ENCODE measurements at places on chromosomes 13 and 19.

GRCh38 chr19:27859689-27860088 is 1353.3 kb downstream of the UQCRFS1 start:
- DNase-seq = no peak

DNA sequence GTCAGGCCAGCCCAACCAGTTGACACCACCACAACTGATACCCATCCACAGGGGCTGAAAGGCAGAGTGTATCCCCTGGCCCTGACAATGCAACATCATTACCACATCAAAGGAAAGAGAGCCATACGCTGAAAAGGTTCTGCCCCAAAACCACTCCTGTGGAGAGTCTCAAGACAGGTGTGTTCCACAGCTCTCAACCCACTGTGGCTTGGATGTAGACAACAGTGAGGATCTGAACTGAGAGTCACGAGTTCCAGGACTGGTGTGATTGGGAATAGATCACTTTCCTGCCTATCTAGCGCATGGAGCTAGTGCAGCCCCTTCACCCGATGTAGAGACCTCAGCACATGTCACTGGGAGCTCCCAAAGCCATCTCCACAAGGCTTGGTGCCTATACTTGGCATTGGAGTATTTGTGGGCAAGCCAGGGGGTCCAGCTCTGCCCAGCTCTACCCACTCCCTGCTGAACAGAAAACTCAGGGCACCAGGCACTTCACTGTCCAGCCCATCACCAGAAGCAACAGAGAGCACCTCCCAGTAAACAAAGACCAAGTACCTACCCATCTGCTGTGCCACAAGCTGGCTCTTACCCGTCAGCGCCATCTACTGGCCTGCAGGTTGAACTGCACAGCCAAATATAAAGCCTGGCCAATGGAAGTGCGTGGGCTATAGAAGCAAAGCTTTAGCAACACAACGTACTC is 579.5 kb downstream of the UQCRFS1 start:
- peak; percentile 23 for DNase-seq

GRCh38 chr19:47013041-47013517 is 6.6 kb upstream of the NPAS1 start:
- peak; percentile 43 for DNase-seq

GRCh38 chr19:41328842-41329225 is 18.9 kb downstream of the CCDC97 start:
- DNase-seq = no peak

DNA sequence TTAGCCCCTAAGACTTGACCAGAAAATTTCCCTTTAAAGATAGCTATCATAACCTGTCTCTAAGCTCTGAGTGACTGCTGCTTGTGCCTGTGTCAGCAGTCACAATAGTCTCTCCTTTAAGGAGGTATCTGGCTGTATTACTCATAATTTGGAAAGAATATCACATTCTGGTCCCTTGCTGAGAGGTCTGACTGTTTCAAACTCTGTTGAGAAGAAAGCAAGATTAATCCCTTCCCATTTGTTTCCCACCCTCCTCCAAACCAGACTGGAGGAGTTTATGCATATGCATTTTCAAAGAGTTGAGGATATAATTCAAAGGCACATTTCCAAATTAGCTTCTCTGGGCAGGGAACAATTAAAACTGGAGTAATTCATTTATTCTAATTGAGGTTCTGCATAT is 2.3 kb downstream of the HTR2A start:
- no peak for DNase-seq

DNA sequence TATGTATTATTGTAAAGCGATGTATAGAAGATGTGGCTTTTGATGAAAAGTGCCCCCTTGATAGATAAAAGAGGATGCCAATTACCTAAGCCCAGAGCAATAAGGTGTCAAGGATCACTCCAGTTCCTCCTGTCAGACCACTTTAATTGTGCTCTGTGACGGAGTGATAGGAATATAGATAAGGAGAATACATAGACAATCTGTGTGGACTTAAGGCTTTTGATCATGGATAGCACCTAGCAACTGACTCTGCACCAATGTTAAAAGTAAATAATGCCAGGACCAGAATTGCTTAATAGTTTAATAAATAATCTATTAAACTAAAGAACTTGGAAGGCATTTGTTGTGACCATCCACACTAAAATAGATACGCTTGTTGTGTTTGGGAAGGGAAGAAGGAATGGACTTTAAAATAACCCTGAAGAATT is 390.7 kb upstream of the ARGLU1 start:
- DNase-seq = no peak

DNA sequence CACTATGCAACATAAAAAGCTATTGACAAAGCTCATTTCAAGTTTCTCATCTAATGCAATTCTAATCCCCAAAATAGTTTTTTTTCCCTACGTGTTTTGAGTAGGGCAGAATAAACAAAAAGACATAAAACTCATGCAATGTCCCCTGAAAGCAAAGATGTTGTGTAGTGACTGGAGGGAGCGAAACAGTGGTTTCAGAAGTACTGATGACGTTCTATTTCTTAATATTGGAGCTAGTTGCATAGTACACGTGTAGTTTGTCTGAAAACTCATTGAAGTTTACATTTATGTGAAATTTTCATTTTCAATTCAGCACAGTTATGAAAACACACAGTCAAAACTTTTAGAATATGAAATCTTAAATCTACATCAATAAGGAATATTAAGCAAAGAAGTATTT is 31.6 kb downstream of the USP12 start:
- no peak for DNase-seq

GRCh38 chr19:11234486-11235075 is 4.8 kb upstream of the ANGPTL8 start:
- DNase-seq = no peak

DNA sequence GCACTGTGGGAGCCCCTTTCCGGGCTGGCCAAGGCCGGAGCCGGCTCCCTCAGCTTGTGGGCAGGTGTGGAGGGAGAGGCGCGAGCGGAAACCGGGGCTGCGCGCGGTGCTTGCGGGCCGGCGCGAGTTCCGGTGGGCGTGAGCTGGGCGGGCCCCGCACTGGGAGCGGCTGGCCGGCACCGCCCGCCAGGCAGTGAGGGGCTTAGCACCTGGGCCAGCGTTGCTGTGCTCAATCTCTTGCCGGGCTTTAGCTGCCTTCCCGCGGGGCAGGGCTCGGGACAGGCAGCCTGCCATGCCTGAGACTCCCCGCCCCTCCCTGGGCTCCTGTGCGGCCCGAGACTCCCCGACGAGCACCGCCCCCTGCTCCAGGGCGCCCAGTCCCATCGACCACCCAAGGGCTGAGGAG is 405.2 kb upstream of the PRR20A start:
- no peak for DNase-seq

- no peak for DNase-seq
Measured at GRCh38 chr13:48806522-48806921, 152.8 kb downstream of the CYSLTR2 start.

DNA sequence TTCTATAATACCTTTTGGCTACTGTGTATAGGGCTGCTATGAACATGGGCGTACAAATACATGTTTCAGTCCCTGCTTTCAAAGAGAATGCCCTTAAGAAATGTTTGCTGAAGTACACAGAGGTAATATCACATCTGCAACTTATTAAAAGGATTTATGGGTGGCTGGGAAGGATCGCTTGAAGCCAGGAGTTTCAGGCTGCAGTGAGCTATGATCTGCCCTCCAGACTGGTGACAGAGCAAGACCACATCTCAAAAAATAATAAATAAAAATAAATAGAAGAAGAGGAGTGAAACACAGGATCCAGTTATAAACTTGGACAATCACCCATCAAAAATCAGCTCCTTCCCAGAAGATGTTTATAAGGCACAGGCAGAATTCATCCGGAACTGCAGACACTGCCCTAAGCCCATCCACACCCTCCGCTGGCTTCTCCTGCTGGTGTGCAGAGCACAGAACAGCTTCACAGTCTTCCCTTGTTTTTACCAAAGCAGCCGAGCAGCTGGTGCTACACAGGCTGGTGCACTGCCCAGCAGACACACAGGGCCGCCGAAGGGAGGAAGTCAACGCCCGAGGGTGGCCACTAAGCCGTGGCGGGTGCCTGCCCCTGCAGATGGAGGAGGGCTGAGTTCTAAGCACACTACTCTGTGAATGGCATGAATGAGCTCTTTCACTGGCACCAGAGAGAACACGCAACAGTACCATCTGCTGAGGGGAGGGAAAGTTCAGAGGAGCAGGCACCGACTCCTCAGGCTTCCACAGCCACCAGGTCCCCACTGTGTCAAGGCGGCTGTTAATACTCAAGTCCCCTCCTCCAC is 44.0 kb downstream of the BRD4 start:
- no peak for DNase-seq

DNA sequence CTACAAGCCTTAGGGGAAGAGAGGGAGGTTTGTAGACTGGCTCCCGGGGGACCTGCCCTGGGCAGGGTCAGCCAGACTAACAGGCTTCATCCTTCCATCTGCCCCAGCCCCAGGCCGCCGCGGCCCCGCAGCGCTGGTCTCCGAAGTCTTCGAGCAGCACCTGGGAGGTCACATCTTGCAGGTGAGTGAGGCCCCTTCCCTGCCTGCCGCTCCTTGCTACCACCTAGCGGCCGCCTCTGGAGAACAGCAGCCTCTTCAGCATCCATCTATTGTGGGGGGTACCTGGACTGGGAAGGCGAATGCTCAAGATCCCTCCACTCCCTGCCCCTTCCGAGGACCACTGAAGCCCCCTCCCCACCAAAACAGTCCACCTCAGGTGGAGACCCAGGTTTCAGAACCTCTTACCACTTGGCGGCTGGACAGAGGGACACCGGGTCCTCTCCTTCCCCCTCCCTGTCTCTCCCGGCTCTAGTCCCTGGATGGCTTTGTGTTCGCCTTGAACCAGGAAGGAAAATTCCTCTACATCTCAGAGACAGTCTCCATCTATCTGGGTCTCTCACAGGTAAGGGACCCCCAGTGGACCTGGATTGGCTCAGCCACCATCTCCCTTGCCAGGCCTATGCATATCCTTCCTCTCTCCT is 12.7 kb downstream of the NPAS1 start:
- no peak for DNase-seq

GRCh38 chr13:74067818-74068217 is 66.4 kb downstream of the KLF12 start:
- no peak for DNase-seq

DNA sequence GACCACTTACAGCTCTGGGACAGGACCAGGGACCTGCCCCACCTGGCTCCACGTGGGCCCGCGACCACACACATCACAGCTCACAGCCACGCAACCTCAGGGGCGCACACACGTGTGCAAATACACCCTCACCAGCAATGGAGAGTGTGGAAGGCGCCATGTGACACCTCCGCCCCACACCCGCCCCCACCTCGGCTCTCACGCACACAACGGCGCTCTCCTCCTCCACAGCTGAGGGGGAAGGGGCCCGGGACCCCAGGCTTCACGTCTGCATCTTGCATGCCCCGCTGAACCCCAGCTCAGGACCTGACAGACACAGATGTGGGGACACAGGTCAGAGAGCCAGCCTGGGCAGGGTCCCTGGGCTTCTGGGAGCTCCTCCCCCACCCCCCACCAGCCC is 6.4 kb upstream of the SHISA7 start:
- DNase-seq = no peak

DNA sequence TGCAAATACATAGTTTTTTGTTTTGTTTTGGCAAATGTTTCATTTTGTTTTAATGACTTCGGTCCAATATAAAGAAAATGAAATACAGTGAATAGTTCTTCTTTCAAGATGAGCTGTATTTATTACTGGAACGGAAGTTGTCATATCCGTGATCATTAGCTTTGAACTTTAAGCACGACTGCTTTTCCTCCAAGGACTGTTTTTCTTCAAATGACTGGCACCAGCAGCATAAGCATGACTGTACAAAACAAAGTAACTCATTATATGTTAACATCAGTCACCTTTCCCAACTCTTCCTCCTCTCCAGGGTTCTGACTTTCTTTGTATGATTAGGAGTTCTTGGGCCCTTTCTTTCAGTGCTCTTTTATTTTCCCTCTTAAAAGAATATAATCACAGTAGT is 20.5 kb downstream of the EDNRB start:
- DNase-seq = no peak

GRCh38 chr19:3809881-3810707 is 23.9 kb upstream of the MATK start:
- no peak for DNase-seq

DNA sequence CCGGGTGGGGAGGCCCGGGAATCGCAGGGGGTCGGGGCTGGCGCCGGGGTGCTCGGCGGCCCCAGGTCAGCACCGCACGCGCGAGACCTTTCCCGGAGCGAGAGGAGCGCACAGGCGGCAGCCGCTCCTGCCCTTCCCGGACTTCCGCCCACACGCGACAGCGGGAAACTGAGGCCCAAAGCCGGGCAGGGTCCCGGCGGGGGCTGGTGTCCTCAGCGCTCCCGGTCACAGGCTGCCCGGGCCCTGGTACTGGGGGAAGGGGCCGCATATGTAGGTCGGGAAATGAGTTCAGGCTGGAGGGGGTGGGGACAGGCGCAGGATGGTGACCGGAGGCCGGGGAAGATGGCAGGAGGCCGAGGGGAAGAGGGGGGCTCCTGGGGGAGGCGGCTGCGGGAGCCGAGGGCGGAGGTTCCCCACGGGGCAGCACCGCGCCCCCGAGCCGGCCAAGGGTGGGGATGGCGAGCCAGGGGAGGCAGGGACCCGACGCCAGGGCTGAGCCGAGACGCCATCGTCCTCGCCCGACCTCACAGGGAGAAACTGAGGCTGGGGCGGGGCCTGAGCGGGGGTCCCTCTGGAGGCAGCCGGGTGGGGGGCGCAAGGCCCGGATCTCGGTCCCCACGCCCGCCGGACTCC is 662 bp downstream of the CBARP start:
- DNase-seq = no peak
